CD4-positive, alpha-beta T cell treated with Interleukin-6 at 100 ng/mL for 8 hours (primary cell): ENCODE measurements at places on chromosomes 6 and 20.

- no peak for DNase-seq
Observed at GRCh38 chr6:156190270-156190669, 586.9 kb upstream of the ARID1B start.

- DNase-seq: no peak
Observed at GRCh38 chr6:132414761-132415160, 13.5 kb upstream of the MOXD1 start.

- DNase-seq: no peak
Observed at GRCh38 chr6:91240878-91241603, 654.2 kb upstream of the MAP3K7 start.

- DNase-seq: no peak
Observed at GRCh38 chr20:3828798-3829197, 8.5 kb downstream of the AP5S1 start.

- no peak for DNase-seq
Observed at GRCh38 chr20:986733-987355, 15.3 kb downstream of the RSPO4 start.

- DNase-seq: no peak
Observed at GRCh38 chr6:152173957-152174356, 366.5 kb downstream of the ESR1 start.

DNA sequence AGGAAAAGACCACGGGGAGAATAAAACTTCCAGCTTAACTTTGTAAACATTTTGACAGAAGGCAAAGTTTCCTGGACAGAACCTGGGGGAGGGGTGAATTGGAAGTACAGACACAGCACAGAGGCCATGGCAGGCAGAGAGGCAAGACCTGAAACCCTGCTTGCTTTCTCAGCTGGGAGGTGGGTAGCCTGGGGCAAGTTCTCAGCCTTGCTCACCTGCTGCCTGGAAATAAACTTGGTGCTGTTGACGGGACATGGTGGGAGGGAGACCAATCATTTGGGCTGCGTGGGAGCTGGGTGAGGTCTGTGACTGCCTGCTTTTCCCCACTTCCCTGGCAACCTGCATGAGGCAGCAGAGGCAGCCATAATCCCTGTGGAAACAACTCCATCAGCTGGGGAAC is 221.3 kb downstream of the MOXD1 start:
- DNase-seq: no peak

DNA sequence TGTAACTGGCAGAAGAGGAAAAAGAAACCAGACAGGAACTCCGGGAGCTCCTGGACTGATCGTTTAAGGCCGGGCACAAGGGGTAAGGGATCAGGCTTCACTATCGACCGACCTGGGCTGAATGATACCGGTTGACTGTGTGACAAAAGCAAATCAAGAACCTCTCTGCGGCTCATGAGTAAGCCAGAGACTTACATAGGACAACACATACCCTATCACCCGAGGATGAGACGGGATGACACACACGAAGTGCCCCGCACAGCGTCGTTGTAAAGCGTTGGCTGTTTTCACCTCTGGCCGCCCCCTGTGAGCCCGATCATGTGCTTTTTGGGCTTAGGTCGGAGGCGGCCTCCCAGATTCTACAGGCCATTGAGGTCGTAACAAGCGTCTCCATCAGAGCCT is 695 bp upstream of the TGIF2 start:
- DNase-seq: peak; percentile 59

- DNase-seq: no peak
Observed at GRCh38 chr6:92767101-92767500, 652.3 kb downstream of the EPHA7 start.

DNA sequence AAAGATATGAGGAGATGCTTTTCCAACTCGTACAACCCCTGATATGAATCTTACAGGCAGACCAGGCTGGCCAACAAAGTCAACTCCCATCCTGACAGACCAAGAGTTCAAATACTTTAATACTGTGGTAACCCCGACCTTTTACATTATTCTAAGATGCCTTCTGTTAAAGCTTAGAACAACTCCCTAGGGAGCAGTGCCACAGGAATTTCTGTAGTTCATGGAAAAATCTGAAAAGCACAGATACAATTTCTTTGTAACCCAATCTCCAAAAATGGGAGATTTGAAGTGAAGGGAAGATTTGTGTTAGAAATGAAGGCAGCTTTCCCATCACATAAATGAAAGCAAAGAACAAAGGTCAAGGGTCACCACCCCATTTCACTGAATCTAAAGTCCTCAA is 151.3 kb upstream of the BEND6 start:
- DNase-seq: no peak

- no peak for DNase-seq
Observed at GRCh38 chr20:24970030-24970553, 21.0 kb downstream of the CST7 start.

DNA sequence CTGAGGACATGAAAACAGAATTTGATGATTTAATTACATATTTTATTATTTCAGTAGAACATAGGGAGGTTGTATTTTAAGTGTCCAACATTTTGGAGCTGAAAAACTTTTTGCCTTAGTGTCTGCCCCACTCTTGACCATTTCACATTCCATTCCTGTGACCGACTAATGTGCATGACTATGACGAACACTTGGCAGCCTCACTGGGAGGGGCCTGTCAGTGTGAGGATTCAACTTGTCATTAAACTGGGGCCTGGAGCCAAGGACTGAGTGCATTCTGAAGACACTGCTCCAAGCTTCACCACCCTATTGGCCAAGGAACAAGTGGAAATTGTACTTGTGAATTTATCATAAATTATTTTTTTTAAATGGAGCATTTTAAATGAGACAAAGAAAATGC is 661.3 kb downstream of the BCKDHB start:
- no peak for DNase-seq

DNA sequence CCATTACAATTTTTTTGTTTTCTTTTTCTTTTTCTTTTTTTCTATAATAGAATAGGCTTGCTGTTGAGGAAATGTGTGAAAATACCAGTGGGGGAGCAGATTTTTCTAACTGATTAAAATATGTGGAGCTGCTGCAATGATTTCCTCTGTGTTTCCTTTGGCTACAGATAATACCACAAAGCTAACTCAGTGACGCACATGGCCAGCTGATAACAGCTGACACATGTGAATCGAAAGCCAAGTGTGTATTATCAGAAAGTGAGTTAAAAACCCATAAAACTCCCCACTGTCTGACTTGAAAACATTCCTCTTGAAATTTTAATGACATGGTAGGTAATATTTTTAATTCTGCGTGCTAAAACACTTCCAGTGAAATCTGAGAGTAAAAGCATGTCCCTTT is 70.8 kb upstream of the AHI1 start:
- DNase-seq: peak; percentile 4

DNA sequence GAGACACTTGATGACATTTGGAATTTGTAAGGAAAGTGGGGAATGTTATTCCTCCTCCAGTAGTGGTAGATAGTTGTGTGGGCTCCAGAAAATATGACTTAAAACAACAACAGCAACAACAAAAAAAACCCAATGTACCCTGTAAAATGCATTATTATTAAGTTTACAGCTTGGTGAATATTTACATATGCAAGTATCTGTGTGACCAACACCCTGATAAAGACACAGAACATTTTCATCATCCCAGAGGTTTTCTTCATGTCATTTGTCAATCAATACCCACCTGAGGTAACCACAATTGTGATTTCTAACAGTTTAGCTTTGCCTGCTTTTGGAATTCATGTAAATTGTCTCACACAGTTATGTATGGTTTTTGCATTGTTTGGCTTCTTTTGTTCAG is 152.1 kb upstream of the GRIK2 start:
- no peak for DNase-seq

- no peak for DNase-seq
Observed at GRCh38 chr20:4261333-4262284, 246.3 kb upstream of the RNF24 start.

DNA sequence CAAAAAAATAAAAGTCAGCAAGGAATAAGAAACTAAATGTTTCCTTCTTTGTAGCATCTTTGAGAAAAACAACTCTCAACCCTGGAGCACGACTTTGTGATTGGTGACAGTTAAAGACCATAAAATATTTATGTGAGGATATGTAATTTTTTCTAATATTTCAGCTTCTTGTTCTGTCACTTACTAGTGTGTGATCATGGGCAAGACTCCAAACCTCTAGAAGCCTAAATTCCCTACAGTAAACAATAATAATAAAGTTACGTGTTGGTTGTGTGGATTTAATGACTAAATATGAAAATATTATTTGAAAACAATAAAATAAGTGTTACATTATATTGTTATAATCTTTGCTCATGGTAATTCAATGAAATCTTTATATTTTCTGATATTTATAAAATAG is 735.6 kb upstream of the MARCKS start:
- no peak for DNase-seq

DNA sequence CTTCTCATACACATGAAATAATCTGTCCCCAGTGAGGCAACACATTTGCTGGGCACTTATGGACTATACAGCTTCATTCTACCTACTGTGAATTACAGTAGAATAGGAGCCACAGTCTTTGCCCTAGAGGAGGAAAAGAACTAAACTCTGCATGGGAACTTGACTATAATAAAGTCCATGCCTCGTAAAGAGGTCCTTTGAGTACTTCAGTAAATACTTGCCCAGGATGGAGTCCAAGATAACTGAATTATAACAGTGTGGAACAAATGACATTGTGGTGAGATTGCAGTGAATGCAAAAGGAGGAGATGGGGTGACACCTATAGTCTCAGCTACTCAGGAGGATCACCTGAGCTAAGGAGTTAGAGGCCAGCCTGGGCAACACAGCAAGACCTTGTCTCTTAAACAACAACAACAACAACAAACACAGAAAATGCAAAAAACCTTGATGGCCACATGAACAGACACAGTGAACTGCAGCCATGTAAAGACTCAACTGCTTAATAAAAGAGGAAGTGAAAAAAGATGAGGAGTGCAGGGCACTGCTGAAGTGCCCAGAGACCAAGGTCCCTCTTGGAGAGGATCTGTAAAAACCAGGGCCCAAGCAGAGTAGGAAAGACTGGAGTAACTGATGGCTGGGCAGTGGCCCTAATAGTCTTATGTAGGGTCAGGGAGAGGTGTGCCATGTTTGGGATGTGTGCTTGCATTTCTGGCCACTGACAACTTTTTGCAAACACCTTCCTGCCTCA is 3.7 kb downstream of the MRPS18A start:
- DNase-seq: no peak

DNA sequence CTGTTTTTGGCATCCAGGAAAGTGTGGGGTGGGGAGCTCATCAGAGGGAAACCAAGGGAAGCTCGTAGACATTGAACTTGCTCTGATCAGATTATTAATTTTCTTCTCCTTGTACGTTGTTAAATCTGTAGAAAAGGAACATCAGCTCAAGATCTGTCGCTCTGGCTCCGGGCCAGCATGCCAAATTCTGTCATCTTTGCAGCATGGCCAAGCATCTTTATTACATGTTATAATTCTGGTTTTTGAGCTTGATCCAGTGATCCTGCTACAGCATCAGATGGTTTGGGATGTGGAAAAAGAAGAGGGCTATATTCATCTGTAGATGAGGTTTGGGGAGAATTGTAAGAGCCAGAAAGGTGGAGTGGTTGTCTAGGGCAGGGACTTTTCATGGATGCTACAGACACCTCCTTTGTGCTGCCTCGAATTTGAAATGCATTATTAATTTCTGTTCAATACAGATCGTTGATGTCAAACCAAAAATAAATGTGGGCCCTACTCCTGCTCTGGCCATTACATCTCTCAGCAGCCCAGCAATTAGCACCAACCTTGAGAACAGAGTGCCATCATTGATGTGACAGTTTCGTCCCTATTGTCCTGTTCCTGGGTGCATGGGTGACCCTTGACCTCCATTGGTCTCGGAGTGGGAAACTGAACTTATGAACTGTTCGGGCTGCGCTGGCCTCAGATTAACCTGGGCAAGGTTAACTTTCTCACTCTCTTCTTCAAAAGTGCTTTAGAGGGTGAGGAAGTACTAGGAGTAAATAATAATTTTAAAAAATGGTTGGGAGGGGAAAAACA is 250.8 kb downstream of the SOX4 start:
- DNase-seq: no peak

DNA sequence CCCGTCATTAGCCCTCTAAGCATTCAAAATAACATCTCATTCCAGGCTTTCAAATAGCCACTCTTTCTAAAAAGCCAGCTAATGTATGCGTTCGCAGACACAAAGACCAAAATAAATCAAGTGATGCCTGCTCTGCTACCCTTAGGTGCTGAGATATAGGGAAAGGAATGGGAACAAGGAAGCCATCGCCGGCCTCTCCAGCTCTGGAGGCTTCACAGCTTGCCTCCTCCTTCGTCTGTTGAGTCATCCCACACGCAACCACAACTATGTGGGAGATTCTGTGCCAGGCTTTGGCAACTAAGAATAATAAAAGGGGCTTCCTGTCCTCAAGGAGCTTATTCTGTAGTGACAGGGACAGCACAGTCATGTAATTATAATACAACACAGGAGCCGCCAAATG is 27.3 kb upstream of the SLC22A23 start:
- no peak for DNase-seq

GRCh38 chr6:71675386-71675785 is 211.0 kb upstream of the RIMS1 start:
- no peak for DNase-seq

- DNase-seq: no peak
Observed at GRCh38 chr20:19996917-19997316, 20.2 kb upstream of the NAA20 start.

- no peak for DNase-seq
Observed at GRCh38 chr6:11196511-11197174, 35.8 kb downstream of the NEDD9 start.

DNA sequence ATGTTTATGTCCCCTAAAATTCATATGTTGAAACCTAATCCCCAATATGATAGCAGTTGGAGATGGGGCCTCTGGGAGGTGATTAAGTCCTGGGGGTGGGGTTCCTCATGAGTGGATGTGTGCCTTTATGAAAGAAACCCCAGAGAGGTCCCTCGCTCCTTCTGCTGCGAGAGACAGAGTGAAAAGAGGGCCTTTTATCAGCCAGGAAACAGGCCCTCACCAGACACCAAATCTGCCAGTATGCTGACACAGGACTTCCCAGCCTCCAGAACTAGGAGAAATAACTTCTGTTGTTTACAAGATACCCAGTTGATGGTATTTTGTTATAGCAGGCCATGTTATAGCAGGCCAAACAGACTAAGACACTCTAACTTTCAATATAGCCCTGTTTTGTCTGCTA is 100.9 kb upstream of the NFATC2 start:
- no peak for DNase-seq

- peak; percentile 65 for DNase-seq
Observed at GRCh38 chr6:26521600-26522391, 16.4 kb upstream of the HMGN4 start.

DNA sequence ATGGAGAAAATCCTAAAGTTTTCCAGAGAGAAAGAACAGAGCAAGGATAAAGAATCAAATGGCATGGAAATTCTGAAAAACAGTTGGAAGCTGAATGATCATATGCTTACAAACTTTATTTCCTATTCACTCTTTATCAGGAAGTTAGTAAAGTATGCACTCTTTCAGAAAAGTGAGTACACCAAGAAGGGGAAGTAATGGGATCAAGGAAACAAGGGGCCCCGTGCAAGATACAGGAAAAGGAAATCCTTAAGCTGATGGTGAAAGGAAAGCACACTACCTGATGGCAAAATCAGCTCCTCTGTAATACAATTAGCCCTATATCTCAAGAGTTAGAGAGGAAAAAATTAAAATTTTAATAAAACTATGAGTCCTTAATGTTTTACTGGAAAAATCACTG is 14.0 kb downstream of the CALHM6 start:
- no peak for DNase-seq

GRCh38 chr6:28125401-28125800 is 992 bp downstream of the ZSCAN16 start:
- no peak for DNase-seq

- no peak for DNase-seq
Observed at GRCh38 chr20:60102665-60103210, 144.5 kb downstream of the CDH26 start.
